Astrocyte (in vitro differentiated cells and primary cell): ENCODE measurements at places on chromosomes 4 and X.
A peak's percentile ranks its signal among the peaks of the same experiment; 100 is the strongest.

DNA sequence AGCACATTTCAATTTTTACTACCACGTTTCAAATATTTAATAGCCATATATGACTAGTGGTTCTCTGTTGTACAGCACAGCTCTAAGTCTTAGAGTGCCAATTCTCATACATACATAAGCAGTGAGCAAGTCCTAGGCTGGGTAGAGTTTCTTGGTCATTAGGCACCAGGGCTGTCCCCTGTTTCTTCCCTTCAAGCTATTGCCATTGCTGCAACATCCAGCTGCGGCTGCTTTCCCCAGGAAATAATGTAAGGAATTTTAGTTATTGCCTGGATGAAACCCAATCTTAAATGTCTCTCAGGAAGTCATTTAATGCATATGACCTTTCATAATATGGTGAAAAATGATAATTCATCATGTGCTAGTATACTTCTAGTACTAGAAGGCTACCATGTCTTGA, 74.1 kb upstream of the PPP3CA start:
- H3K4me1 ChIP-seq, result peaks cover 4% of the 10 kb centered on the region
- no peak overlapping the region for H3K4me3 ChIP-seq
- H3K27ac ChIP-seq, result no peak overlapping the region
- no peak for DNase-seq
- no peaks in the 10 kb centered on the region for H3K27me3 ChIP-seq
- no peaks in the 10 kb centered on the region for H3K36me3 ChIP-seq

DNA sequence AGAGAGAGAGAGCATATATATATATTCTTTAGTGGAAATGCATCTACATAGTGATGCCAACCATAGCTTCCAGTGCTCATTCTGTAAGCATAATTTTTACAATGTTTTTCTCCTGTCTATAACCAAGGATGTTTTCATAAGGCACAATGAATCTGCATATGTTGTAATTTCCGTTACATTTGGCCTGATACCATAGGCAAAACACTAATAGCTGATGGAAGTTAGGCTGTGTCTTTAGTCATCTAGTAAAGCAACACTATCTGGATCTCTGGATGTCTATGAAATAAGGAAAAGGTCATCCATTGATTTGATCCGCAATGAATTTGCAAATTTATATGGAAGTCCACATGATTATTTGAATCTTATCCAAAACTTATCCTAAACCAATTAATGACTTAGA, 8.1 kb downstream of the PCDH7 start:
- H3K4me1 ChIP-seq, result peaks cover 15% of the 10 kb centered on the region
- H3K27ac ChIP-seq, result no peak overlapping the region
- H3K36me3 ChIP-seq, result no peaks in the 10 kb centered on the region
- no peaks in the 10 kb centered on the region for H3K27me3 ChIP-seq

DNA sequence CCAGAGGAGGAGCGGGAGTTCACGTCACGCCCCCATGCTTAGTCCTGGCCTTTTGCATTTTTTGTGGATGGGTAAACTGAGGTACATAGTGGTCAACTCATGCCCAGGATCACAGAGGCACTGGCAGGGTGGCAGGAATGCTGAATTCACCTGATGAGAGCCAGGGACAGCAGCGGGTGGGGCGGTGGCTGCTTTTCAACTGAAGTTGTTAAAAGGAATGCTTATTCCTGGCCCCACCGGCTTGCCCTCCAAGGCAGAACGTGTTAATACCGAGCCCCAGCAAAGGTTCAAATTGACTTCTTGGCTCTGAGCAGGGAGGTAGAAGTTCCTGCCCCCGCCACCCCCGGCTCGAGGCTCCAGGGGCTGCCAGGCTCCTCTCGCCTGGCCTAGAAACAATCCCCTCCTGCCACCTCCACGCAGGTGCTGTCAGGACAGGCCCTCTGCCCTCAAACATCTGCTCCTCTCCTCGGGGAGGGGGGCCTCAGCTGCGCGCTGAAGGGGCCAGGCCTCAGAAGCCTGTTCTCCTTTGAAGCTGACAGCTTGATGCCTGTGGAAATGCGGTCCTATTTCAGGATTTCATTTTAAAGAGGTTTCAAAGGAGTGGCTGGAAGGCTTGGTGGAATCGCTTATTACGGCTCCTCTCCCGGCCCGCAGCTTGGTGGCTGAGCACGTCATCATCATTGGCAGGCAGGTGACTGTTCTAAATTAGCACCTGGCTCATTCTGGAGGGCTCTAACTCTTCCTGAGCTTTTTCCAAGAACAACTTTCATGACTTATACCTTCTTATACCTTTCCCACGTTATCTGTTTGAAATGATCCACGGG, 93.0 kb downstream of the PHKA2 start:
- DNase-seq, result no peak
- peaks cover 10% of the 10 kb centered on the region for H3K4me1 ChIP-seq
- no peak overlapping the region for H3K4me3 ChIP-seq
- no peaks in the 10 kb centered on the region for H3K27me3 ChIP-seq

- no peaks in the 10 kb centered on the region for H3K4me1 ChIP-seq
- DNase-seq, result no peak
- no peak overlapping the region for H3K4me3 ChIP-seq
- no peaks in the 10 kb centered on the region for H3K36me3 ChIP-seq
Observed at GRCh38 chr4:174600391-174600790, 78.1 kb upstream of the HPGD start.

DNA sequence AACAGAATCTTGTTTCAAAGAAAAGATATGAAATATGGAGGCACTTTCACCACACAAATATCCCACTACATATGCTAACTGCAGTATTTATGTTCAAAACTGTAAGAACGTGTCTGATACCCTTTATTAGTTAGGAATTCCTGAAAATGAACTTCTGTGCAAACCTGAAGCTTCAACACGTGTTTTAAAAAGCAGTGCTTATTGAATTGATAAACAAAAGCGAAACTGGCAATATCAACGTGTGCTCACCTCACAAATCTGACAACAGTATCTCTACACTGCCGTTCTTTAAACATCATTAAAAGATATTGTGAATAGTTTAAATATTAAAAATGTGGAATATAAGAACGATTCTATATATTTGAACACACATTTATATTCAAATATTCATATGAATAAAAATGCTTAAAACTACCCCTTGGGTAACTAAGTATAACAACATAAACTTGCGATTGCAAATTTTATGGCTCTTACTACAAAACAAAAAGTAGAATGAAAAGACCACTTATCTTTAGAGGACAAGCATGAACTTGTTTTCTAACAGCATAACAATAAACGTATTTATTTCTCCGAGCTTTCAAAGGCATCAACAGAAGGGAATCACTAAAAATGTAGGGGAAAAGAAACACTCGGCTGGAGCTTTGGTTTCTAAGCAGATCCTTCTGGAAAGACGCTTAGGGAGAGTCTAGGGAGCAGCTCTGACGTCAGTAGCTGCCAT, at the start of gene LRP2BP:
Gene LRP2BP (minus strand): TSS at position 687 of the 718 bp plus-strand sequence. CDS start 17,738 bp downstream, outside the sequence.
- peaks cover 9% of the 10 kb centered on the region for H3K4me1 ChIP-seq
- no peak for DNase-seq
- no peaks in the 10 kb centered on the region for H3K27me3 ChIP-seq
- H3K36me3 ChIP-seq, result peaks cover 5% of the 10 kb centered on the region

GRCh38 chrX:3938587-3938986, 225.1 kb upstream of the PRKX start:
- no peak overlapping the region for H3K27ac ChIP-seq
- H3K4me3 ChIP-seq, result no peak overlapping the region
- DNase-seq, result no peak
- H3K4me1 ChIP-seq, result no peaks in the 10 kb centered on the region
- H3K27me3 ChIP-seq, result no peaks in the 10 kb centered on the region

- H3K27me3 ChIP-seq, result no peaks in the 10 kb centered on the region
- H3K4me1 ChIP-seq, result no peaks in the 10 kb centered on the region
- DNase-seq, result no peak
- H3K27ac ChIP-seq, result no peak overlapping the region
Observed at GRCh38 chr4:87631668-87632067, 18.4 kb upstream of the DMP1 start.

- H3K4me3 ChIP-seq, result no peak overlapping the region
- H3K36me3 ChIP-seq, result no peaks in the 10 kb centered on the region
- H3K27ac ChIP-seq, result peak overlapping the region; percentile 56
- peaks cover 38% of the 10 kb centered on the region for H3K4me1 ChIP-seq
- peak; percentile 93 for DNase-seq
Observed at GRCh38 chr4:38368613-38369012, 295.4 kb upstream of the KLF3 start.

DNA sequence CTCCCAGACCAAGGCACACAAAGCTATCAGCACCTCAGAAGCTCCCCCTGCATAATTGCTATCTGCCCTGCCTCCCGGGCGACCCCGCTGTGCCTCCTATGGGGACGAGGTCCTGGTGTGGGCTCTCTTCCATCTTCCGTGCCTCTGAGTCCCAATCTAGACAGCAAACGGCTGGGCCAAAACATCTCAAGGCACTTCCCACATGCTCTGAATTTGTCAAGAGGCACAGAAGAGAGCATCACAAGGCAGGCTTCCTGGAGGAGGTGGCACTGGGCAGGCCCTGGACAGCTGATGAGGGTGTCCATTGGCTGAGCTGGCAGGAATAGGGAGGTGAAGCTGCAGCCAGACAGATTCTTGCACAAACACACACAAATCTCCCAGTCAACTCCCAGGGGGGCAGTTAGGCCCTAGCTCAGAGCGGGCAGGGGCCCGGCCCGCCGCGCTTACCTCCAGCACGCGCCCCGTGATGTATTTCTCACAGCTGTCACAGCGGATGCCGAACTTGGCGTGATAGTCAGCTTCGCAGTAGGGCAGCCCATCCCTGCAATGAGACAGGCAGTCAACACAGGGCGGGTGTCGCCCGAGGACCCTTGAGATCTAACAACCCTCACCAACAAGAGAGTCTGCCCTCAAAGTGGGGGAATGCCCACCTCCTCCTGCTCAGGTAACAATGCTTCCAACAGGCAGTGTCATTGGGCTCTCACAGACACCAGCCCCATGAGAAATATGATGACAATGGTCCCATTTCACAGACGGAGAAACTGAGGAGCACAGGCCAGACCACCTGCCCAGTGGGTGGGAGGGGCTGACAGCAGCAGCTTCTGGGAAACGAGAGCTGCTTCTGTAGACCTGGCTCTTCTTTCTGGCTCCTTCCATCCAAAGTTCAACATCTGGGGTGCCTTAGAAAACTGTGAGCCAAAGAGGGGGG, 81.2 kb downstream of the ABLIM2 start:
- H3K27ac ChIP-seq, result no peak overlapping the region
- H3K27me3 ChIP-seq, result peaks cover 52% of the 10 kb centered on the region
- H3K4me1 ChIP-seq, result no peaks in the 10 kb centered on the region
- H3K4me3 ChIP-seq, result no peak overlapping the region
- H3K36me3 ChIP-seq, result no peaks in the 10 kb centered on the region

DNA sequence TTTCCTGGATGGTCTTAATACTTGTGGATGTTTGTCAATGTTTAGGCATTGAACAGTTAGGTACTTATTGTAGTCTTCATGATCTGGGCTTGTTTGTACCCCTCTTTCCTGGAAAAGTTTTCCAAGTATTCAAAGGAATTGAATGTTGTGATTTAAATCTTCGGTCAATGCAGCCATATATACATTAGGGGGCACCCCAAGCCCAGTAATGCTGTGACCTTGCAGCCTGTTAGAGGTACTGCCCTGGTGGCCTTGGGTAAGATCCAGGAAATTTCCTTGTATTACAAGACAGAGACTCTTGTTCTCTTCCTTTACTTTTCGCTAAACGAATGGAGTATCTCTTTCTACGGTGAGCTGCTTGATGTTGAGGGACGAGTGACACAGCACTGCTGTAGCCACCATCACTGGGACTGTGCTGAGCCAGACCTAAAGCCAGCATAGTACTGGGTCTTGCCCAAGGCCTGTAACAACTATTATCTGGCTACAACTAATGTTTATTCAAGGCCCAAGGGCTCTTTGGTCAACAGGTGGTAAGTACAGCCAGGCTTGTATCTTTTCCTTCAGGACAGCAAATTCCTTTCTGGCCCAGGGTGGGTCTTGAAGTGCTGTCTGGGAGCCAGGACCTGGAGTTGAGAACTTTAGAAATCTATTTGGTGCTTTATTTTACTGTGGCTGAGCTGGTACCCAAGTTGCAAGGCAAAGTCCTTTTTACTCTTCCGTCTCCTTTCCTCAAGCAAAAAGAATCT, 118.3 kb upstream of the ATOH1 start:
- H3K27ac ChIP-seq, result no peak overlapping the region
- H3K27me3 ChIP-seq, result no peaks in the 10 kb centered on the region
- no peaks in the 10 kb centered on the region for H3K36me3 ChIP-seq
- no peak for DNase-seq
- H3K4me1 ChIP-seq, result no peaks in the 10 kb centered on the region

DNA sequence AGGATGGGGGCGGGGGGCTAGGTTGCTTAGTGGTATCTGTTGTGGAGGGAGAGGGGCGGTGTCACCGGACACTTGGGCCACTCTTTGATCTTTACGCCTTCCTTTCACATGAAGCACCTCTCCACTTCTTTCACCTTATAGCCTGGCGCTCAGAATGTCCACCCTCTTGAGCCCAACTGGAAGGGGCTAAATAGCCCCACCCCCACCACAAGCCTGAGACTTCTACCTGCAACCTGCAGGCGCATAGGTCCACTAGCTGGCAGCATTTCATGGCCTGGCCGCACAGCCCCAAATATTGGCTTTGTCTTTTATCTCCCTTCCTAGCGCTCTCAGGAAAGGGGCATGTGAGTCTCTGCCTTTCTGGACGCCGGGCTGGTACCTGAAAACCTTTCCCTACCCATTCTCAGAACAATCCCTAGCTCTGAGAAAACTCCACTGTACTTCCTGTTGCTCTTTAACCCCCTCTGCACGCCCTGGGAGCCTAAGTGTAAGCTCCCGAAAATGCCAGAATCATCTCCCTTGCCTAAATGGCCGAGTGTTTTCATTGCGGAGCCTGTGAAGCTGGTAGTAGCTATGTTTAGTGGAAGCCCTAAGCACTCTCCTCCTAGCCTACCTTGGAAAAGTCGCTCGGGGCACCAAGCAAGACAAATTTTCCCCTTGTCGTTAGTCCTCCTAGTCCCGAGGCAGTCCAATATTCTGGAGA, 1.2 kb upstream of the TRPC5 start:
- H3K4me1 ChIP-seq, result no peaks in the 10 kb centered on the region
- no peaks in the 10 kb centered on the region for H3K36me3 ChIP-seq
- H3K27ac ChIP-seq, result no peak overlapping the region
- no peak overlapping the region for H3K4me3 ChIP-seq
- no peaks in the 10 kb centered on the region for H3K27me3 ChIP-seq

DNA sequence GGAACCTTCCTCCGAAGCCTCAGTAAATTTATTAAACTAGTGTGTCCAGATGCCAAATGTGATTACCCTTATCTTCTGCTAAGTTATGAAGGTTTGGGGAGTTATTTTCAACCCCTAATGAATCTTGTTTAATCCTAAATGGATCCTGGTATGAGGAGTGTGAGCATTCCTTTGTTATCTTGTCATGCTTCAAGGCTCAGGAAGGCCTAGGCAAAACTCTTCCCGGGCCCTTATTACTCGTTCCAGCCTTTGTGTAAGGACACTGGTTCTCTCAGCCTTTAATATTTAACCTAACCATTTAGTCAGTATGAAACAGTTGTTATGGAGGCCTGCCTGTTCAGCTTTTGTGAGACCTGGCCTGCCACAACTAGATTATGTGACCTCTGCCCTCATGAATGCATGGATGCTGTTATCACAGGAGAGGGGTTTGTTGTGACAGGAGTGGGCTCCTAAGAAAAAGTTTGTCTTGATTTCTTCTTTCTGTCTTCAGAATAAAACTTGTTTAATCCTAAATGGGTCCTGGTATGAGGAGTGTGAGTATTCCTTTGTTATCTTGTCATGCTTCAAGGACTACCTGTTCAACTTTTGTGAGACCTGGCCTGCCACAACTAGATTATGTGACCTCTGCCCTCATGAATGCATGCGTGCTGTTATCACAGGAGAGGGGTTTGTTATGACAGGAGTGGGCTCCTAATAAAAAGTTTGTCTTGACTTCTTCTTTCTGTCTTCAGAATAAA, 181.7 kb downstream of the SLC39A8 start:
- no peak for DNase-seq
- H3K4me3 ChIP-seq, result no peak overlapping the region
- no peaks in the 10 kb centered on the region for H3K4me1 ChIP-seq
- no peaks in the 10 kb centered on the region for H3K27me3 ChIP-seq
- H3K27ac ChIP-seq, result no peak overlapping the region
